Amygdala (tissue), 56 donors: ENCODE measurements at places on chromosomes 1 and 21.
A peak's percentile ranks its signal among the peaks of the same experiment; 100 is the strongest.

DNA sequence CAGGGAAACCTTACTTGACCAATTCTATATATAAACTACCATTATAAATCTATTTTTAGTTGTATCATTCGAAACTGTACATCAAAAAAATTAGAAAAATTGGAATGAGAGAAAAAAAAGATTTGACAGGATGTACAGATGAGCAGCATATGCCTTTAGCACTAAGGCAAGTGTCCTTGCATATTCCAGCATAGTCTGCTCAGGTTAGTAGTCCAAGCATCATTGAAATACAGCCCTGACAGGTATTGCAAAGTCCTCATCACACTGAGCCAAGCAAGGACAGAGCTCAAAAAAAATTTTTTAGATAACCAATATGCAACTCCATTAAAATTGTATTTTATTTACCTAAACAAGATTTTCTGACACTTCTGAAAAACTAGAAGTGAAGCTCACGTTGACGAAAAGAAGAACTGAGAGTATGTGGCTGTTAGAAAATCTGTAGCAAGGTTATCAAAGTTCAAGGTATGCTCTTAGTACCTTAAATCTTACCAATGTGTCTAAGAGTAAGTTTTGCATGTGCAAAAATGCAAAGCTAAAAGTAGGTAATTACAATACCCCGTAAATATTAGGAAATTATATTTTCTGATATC lies 465.6 kb upstream of the ADGRL4 start:
- no peak for DNase-seq

DNA sequence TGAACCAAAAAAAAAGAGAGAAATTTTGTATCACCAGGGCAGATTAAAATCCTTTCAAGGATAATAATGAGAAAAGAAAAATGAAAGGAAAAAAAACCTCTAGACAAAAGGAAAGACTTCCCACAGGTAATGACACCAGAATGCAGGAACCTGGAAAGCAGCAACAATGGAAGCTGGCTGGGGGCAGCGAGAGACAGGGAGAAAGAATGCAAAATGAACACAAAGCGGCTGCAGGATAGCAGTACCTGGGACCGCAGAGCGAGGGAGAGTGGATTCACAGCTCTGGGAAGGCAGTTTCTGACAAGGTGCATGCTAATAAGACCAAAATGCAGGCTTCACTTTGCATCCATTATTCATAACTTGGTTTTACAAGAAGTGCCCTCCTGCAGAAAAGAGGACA lies 349.0 kb downstream of the SIPA1L2 start:
- DNase-seq: no peak

DNA sequence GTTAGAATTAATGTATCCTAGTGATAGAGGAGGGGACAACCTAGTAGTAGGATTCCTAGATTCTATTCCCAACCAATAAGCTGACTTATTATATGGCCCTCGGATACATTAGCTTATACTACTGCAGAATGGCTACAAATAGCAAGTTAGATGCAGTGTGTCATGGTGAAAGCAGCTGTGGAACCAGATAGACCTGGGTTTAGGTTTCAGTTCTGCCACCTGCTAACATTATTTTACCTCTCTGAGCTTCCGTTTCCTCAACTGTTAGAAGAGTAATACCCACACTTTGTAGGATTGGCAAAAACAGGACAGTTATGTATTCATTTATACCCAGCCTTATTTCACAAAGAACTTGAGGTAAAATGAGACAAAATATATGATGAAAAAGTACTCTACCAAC lies 21.6 kb upstream of the MAGOH start:
- no peak for DNase-seq

- no peak for DNase-seq
Measured at GRCh38 chr1:4787551-4787950, 133.1 kb downstream of the AJAP1 start.

GRCh38 chr1:24743404-24744211 lies 1.6 kb upstream of the CLIC4 start:
- DNase-seq: peak; percentile 31

- no peak for DNase-seq
Measured at GRCh38 chr1:50531601-50532000, 108.4 kb upstream of the DMRTA2 start.

GRCh38 chr1:201506092-201506491 lies 831 bp downstream of the CSRP1 start:
- DNase-seq: no peak

- no peak for DNase-seq
Measured at GRCh38 chr1:193368302-193368701, 181.9 kb upstream of the B3GALT2 start.

- no peak for DNase-seq
Measured at GRCh38 chr21:45169001-45169400, 94.6 kb downstream of the ADARB1 start.

GRCh38 chr1:240562111-240562590 lies 49.8 kb downstream of the GREM2 start:
- DNase-seq: no peak

DNA sequence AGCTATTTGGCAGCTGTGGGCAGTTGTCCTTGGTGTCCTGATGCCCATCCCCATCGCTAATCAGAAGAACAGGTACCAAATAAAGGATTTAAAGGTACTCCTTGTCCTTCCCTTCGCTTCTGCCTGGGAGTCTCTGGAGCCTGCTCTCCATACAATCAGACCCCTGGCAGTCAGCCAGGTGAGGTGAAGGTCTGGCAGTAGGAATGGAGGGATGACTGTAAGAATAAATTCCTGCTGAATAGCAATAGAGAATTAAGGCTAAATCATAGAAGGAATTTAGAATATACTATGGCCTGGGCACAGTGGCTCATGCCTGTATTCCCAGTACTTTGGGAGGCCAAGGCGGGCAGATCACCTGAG lies 9.2 kb downstream of the THBS3 start:
- no peak for DNase-seq

DNA sequence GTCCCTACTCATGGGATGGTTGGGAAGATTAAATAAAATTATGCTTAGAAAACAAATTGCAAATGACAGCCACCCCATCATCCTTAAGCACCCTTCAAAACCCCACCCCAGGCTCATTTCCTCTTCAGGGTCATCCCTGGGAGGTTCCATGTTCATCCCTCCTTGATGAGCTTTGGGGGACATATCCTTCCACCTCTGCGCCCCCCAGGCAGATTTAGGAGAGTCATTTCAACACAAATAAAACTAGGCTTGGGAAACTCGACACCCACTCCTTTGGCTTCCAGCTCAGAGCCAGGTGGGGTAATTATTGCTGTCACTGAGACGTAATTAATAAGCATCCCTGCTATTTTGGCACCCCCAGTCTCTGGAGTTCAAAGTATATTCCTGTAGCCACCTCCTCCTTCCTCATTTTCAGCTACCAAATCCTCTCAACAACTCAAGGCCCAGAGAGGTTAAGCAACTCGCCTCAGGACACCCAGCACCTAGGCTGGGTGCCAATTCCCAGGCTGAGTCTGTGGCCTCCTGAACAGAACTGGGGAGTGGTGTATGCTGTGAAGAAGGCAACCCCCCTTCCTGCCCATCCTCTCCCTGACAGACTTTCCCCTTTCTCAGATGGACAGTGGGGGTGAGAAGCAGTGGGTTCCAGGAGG lies 595 bp downstream of the CRYBG2 start:
- DNase-seq: no peak

- no peak for DNase-seq
Measured at GRCh38 chr1:94677714-94678113, 136.2 kb upstream of the F3 start.

DNA sequence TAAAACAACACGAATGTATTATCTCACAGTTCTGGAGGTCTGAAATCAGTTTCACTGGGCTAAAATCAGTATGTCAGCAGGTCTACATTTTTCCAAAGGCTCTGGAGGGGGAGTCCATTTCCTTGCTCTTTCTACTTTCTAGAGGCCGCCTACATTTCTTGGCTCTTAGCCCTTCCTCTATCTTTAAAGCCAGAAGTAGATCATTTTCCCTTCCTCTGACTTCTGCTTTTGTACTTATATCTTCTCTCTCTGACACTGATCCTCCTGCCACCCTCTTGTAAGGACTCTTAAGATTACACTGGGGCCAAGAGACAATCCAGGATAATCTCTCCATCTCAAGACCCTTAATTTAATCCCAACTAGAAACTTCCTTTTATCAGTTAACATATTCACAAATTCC lies 41.4 kb downstream of the MSH4 start:
- no peak for DNase-seq

GRCh38 chr1:27643600-27644368 lies 8.8 kb upstream of the FGR start:
- no peak for DNase-seq

- DNase-seq: no peak
Measured at GRCh38 chr1:21955501-21956281, 18.6 kb upstream of the HSPG2 start.

- DNase-seq: no peak
Measured at GRCh38 chr1:28087614-28088167, 719 bp downstream of the EYA3 start.

DNA sequence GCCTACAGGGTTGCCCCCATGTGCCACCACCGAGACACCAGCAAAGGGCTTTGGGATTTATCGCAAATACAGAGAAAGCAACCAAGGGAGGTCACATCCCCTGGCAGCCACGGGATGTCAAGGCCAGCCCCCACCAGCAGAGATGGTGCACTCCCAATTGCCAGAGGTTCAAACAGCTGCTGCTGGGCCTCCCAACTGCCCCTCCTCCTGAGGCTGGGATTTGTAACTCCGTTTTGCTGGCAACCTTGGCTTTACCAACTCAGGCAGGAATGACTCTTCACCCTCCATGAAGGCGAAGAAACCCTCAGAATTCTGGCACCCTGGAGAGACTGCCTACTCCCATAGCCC lies 11.6 kb downstream of the TMEM53 start:
- DNase-seq: no peak

GRCh38 chr1:233293556-233294446 lies 1.7 kb downstream of the PCNX2 start:
- DNase-seq: no peak

GRCh38 chr1:115130786-115131185 lies 41.5 kb upstream of the TSPAN2 start:
- no peak for DNase-seq

DNA sequence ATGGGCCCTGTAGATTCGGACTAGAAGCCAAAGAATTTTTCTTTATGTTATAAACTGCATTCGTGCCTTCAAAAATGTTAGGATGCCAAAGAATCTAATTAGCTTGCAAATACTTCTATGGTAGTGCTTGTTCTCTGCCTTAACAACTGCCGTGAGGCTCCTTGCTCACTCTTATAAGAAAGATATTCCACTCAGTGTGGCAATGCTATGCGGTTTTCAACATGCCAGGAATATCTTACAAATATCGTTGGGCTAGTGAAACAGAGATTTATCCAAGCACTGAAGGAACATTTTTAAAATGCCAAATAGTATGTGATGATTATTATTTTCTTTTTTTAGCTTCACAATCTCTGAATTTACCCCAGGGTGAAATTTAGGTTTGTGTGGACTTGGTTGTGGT lies 198.2 kb downstream of the GREM2 start:
- DNase-seq: no peak

- no peak for DNase-seq
Measured at GRCh38 chr1:241870336-241870735, 22.3 kb downstream of the EXO1 start.

GRCh38 chr1:88145752-88146151 lies 538.3 kb upstream of the PKN2 start:
- no peak for DNase-seq
